ENCODE measurements at places on chromosomes 1 and 21.

GRCh38 chr1:44611866-44612265 lies 62.4 kb downstream of the TMEM53 start:
- DNase-seq: no peak

GRCh38 chr1:1441002-1441888 lies 5.8 kb downstream of the VWA1 start:
- DNase-seq: no peak

DNA sequence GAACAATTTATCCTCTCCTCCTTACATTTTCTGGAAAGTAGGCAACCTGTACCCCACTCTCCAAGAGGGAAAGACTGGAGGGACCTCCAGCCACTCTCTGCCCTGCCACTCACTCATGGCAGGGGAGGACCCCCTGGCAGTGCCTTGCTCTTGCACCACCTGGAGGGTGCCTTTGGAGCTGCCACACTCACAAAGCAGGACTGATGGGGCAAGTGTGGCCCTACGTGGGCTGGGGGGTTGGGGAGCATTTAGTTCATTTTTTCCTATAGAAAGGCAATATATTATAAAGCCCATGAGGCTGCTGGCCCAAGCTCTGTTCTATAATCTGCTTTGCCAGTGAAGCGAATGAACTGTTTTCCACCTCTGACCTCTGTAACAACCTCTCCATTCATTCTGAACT lies 50.3 kb downstream of the GPR161 start:
- no peak for DNase-seq

- no peak for DNase-seq
Measured at GRCh38 chr1:197285526-197286205, 17.6 kb downstream of the CRB1 start.

GRCh38 chr1:61953076-61953789 lies 211.0 kb downstream of the PATJ start:
- DNase-seq: no peak

DNA sequence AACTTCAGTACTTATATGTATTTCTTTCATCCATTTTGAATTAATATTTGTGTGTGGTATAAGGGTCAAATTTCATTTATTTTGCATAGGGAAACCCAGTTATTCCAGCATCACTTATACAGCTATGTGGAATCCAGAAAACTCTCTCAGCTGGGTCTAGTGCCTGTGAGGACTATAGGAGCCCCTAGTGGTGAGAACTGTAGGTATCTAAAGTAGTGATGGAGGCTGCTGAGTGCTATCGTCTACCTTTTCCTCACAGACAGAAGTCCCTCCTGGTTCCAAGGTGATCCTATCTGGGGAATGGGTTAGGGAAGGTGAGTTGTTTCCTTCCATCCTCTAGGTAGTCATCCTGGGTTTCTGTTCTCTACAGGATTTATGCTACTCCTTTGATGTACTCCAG lies 352.0 kb upstream of the C1orf87 start:
- DNase-seq: peak; percentile 3

DNA sequence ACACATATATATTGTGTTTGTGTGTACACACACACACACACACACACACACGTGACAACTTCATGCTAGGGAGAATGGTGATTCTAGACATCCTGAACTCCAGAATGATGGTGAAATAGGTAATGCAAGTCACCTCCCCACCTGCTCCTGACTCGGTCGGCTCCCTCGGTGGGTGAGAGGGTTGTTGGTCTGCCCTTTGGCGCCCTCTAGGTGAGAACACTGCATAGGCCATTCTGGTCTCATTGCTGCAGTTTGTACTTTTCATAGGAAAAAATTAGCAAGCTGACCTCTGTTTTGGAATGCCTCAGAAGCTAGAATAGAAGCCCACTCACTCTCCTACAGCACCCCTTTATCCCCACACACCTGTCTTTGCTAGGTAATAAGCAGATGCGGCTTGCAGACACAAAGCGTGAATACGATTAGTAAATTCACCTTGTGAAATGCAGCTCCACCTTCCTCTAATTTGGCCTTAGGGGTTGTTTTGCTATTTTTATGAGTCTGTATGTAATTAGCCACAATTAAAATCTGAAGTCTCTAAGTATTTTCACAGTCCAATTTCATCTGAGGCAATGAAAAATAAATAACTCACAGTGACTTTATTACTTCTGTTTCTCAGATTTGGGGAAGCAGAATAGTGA lies 130.0 kb upstream of the KCNJ15 start:
- peak; percentile 30 for DNase-seq

DNA sequence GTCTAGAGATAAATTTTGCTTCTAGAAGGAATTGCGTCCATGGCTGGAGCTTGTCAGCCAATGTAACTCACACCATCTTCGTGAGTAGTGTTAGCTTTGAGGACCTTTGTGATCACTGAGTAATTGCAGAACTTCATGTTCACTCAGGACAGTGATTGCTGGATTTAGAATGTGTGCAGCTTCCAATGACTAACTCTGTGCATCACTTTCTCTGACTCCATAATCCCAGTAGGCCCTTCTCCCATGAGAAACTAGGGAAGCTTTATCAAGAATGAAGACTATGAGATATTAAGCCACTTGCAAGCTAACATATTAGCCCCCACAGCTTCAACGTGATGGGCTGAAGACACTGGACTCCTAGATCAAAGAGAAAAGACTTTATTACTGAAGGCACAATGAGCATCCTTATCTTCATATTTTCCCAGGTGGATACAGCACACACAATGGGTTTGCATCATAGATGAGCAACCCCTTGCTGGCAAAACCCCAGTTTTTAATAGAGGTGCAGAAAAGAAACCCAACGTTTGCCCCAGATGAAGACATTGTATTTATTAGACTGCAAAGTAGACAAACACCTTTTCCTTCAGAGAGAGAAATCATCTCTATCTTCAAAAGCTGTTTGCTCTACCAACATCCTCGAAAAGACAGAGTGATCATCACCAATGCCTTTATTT lies 561.0 kb downstream of the LTN1 start:
- DNase-seq: no peak

DNA sequence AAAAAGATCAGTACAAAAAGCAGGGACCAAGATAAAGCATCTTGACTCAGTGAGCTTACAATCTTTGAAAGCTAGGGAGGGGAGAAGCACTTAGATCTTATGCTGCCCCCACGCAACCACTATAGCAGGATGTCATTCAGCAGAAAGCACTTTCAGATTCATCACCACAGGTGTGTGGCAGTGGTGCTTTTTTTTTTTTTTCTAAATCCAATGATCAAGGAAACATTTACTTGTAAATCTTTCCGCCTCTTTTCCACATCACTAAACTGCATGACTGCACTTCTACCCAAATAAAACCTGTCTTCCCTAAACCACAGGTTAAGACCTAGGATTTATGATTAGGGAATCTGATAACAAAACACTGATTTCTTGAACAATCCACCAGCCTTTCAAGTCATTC lies 154.8 kb downstream of the SLC45A1 start:
- DNase-seq: no peak

- no peak for DNase-seq
Measured at GRCh38 chr1:206829875-206830274, 35.5 kb upstream of the IL20 start.

- peak; percentile 25 for DNase-seq
Measured at GRCh38 chr21:37873655-37874054, 42.6 kb downstream of the KCNJ6 start.

DNA sequence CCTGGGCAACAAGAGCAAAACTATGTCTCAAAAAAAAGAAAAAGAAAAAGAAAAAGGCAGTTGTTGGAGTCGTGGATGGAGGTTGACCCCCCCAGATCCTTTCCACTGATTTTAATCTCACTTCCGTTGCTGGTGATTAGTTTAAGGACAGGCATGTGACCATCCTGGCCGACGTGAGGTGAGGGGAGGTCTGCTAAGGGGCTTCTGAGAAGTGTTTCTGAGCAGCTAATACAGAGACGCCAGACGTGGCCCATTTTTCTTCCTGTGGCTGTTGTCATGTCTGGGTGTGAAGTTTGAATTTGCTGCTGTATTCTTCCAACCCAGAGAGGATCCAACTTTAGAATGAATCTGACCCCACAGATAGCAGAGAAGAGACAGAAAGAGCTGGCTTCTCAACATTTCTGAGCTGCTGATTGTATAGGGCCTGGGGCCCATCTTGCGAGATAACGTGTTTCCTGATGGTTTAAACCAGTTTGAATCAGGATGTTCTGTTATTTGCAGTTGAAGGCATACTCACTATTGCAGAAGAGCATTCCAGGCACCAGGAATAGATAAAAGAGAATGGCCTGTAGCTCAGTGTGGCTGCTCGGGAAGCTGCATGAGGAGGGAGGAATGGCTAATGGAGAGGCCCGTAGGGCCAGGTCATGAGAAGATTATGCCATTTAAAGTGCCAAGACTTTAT lies 22.8 kb upstream of the SSBP3 start:
- no peak for DNase-seq

All from fibroblast of lung (primary cell).